ENCODE measurements at places on chromosomes 6 and 20. TPM values are rescaled to one million over a fixed set of nuclear protein-coding genes. Genes with fewer than 3 reads are reported as not detected.
A peak's percentile ranks its signal among the peaks of the same experiment; 100 is the strongest.

DNA sequence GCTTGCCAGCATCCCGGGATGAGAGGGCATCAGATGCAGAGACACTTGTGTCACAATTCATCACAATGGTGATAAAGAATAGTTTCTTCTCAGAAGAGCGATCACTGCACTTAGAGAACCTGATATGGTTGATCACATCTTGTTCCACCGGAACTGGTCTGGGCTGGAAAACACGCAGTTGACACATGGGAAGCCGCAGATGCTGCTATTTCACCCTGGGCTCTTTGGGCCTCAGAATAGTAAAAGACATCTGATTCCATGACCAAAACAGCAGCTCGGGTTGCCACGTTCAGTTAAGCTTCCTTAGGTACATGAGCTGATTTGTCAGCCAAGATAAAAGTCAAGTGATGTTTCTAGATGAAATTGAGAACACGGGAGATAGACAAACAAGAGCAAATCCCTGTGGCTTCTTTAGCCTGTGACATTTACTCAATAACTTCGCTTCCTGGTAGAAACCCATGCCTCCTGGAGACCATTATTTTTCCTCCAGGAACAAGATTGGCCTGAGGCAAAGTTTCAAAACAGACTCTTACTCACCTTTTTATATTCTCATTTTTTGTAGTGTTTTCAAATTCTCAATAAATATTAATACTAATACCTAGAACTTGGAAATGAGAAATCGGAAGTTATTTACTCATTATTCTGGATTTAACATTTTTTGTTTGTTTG lies 59.4 kb downstream of the TRMT6 start:
- peaks cover 5% of the 10 kb centered on the region for H3K27me3 ChIP-seq
- H3K27ac ChIP-seq, result no peak overlapping the region
- no peak for DNase-seq

OTOR gene
- not detected for total RNA-seq

TSPO2 gene
- total RNA-seq, result not detected

DNA sequence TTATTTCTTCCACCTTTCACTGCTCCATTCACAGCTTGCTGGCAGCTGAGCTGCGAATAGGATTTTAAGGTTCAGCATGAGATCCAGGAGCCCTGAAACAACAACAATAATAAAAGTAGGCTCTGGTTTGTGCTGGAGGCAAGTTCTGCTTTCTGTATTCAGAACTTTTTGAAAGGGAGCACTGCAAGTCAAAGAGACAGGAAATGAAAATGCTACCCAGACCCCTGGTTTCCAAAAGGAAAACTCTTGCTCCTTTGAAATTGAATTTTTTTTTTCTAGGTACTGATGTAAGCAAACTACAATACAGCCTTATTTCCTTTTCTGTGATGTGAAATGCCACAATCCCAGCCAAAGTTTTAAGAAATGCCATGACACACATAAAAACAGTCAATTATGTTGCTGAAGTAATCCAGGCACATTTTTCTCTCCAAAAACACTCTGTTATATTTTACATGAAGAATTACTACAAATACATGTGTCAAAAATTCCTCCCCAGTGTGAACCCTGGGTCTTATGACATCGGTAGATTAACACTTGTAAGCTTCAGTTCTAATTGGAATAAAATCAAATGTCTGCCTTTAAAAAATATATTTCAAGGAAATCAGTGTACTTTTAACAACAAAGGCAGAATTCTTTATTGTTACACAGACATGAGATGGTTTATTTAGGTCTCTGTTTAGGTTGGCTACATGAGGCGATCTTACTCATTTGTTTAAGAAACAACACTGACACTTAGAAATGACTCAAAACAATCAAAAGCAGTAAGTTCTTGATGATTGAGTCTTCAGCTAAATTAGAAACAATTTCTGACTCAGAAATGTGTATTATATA lies 656.7 kb downstream of the EPHA7 start:
- no peaks in the 10 kb centered on the region for H3K36me3 ChIP-seq
- H3K27me3 ChIP-seq, result no peaks in the 10 kb centered on the region
- no peak for DNase-seq
- H3K4me3 ChIP-seq, result no peak overlapping the region
- no peaks in the 10 kb centered on the region for H3K4me1 ChIP-seq
- H3K27ac ChIP-seq, result no peak overlapping the region

GRCh38 chr6:169779092-169779815 lies 27.8 kb downstream of the ERMARD start:
- H3K36me3 ChIP-seq, result peaks cover 41% of the 10 kb centered on the region
- H3K4me1 ChIP-seq, result no peaks in the 10 kb centered on the region
- no peak overlapping the region for H3K27ac ChIP-seq
- no peak overlapping the region for H3K4me3 ChIP-seq

DNA sequence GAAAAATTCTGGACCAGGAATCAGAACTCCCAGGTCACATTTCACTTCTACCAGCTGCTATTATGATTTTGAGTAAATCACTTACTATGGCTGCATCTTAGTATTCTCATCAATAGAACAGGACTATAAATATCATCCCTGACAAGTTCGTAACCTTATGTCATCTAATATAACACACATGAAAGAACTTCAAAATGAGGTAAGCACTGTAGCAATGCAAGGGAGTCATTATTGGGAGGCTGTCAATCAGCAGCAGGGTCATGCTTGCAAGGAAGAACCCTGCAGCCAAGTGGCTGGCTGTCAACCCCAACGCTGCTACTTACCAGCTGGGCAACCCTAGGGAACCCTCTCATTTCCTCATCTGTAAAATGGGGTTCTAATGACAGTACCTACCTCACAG lies 123.3 kb upstream of the B3GAT2 start:
- no peak overlapping the region for H3K27ac ChIP-seq
- no peak for DNase-seq
- H3K4me3 ChIP-seq, result no peak overlapping the region
- H3K36me3 ChIP-seq, result no peaks in the 10 kb centered on the region
- peaks cover 16% of the 10 kb centered on the region for H3K4me1 ChIP-seq

GRCh38 chr20:1684872-1685271 lies 27.3 kb upstream of the SIRPG start:
- H3K27ac ChIP-seq, result no peak overlapping the region
- no peaks in the 10 kb centered on the region for H3K36me3 ChIP-seq
- H3K4me3 ChIP-seq, result no peak overlapping the region
- DNase-seq, result no peak

CDK19 gene
- 26.6 TPM for total RNA-seq

- H3K27me3 ChIP-seq, result no peaks in the 10 kb centered on the region
- H3K4me1 ChIP-seq, result no peaks in the 10 kb centered on the region
- no peaks in the 10 kb centered on the region for H3K36me3 ChIP-seq
- no peak for DNase-seq
Measured at GRCh38 chr20:8246716-8247115, 114.7 kb downstream of the PLCB1 start.

GRCh38 chr6:170182781-170183120 lies 108.1 kb downstream of the DLL1 start:
- no peak for DNase-seq
- H3K4me3 ChIP-seq, result no peak overlapping the region
- H3K27me3 ChIP-seq, result no peaks in the 10 kb centered on the region
- H3K36me3 ChIP-seq, result no peaks in the 10 kb centered on the region

DNA sequence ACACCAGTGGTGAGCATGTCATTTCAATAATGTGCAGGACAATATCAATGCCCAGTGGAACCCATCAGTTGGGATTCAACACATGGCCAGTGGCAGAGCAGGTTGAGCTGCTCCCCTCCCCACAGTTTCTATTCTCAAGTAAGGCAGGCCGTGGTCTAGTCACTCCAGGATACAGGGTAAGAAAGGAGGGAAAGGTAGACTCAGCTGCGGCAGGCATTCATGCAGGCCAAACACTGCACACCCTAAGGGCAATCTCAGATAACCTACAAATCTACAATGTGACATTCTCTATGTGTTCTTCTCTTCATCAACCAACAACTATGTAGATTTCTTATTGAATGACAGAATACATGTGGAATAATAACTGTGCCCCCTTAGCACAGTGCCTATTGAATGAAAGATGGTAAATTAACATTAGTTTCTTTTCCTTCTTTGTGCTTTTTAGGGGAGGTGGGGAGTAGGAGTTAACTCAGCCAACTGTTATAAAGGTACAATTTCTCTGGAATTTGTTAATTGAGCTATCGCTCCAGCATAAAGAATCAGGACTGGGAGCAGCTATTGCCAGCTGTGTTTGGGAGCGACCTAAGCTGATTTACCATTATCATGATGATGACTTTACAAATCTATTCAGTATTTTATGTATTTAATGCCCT lies 89.7 kb downstream of the FAM50B start:
- H3K36me3 ChIP-seq, result no peaks in the 10 kb centered on the region
- H3K27me3 ChIP-seq, result peaks cover 4% of the 10 kb centered on the region
- DNase-seq, result no peak
- H3K4me3 ChIP-seq, result no peak overlapping the region
- H3K4me1 ChIP-seq, result no peaks in the 10 kb centered on the region

GRCh38 chr6:36150283-36150682 lies 20.0 kb downstream of the MAPK13 start:
- peaks cover 10% of the 10 kb centered on the region for H3K4me1 ChIP-seq
- no peak for DNase-seq
- H3K27me3 ChIP-seq, result no peaks in the 10 kb centered on the region
- peak overlapping the region; percentile 76 for H3K27ac ChIP-seq
- no peak overlapping the region for H3K4me3 ChIP-seq

- H3K27ac ChIP-seq, result no peak overlapping the region
- H3K36me3 ChIP-seq, result peaks cover 39% of the 10 kb centered on the region
- no peak overlapping the region for H3K4me3 ChIP-seq
Measured at GRCh38 chr20:58984691-58985090, 3.6 kb downstream of the NELFCD start.

GABRR1 gene
- not detected for total RNA-seq

PLEKHG1 gene
- total RNA-seq, result 34.6 TPM

- no peak overlapping the region for H3K27ac ChIP-seq
- no peak for DNase-seq
- H3K36me3 ChIP-seq, result no peaks in the 10 kb centered on the region
- peaks cover 7% of the 10 kb centered on the region for H3K4me1 ChIP-seq
Measured at GRCh38 chr6:30787954-30788353, 43.6 kb upstream of the IER3 start.

SCGN gene
- total RNA-seq, result not detected

ZBTB24 gene
- 8.5 TPM for total RNA-seq

DNA sequence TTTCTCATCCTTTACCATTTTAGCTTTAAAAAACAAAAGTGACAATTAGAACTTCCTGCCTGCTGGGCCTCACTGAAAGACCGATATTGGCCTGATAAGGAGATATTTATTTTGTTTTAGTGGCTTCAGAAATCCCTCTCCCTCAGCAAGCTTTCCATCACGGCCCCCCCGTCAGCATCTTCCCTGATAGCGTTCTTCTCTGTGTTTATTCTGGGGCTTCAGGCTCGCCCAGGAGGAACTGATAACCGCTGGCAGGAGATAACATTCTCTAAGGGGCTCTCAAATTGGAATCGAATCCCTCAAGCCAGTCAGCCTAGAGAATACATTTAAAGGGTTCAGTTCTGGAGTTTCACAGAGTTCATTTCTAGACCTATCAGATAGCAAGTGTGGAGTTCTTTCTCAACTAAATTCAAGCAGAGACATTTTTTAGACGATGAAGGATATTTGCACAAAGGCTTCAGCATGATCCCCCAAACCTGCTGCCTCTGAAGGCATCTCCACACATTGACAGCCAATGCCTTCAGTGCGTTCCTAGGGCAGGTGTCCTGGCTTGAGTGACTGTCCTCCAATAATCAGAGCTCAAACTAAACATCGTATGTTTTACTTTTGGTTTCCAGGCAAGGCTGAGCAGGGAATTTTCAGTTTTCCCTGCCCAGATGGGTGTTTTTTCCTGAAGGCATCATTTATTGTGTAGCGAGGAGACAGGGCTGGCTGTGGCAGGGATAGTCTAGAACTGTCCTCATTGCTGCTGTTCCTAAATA lies 17.0 kb downstream of the PRDM1 start:
- H3K4me3 ChIP-seq, result peak overlapping the region; percentile 51
- H3K4me1 ChIP-seq, result peaks cover 20% of the 10 kb centered on the region
- no peak for DNase-seq
- H3K27ac ChIP-seq, result peak overlapping the region; percentile 55
- peaks cover 30% of the 10 kb centered on the region for H3K36me3 ChIP-seq

GRCh38 chr6:42212442-42212841 lies 5.2 kb downstream of the MRPS10 start:
- DNase-seq, result no peak
- no peaks in the 10 kb centered on the region for H3K27me3 ChIP-seq
- peaks cover 64% of the 10 kb centered on the region for H3K36me3 ChIP-seq
- no peak overlapping the region for H3K4me3 ChIP-seq
- peaks cover 9% of the 10 kb centered on the region for H3K4me1 ChIP-seq

DNA sequence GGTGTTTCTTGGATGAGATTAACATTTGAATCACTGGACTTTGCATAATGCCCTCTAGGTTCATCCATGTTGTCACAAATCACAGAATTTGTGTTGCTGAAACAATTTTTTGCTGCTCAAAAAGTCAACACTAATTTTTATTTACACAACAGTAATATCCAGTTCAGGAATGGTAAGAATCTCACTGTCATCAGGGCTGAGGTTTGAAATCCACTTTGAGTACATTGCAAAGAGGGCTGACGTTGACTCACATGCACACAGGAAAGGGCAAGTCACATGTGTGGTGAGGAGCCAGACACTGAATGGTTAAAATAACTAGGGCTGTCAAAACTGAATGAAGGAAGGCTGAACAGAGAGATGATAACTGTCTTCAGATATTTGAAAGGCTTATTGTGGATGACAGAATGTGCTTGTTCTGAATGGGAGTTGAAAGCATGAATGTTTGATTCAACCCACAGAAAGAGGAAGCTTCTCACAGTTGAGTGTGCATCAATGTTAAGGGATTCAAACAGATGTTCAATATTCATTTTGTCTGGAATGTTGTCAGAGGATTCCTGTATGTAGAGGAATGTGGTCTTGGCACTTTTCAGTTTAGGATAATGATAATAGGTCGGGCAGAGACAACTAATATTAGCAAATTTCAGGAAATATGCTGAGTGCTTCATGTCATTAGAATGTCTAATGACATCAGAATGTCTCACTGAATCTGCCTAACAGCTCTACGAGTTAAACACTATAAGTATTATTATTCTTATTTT lies 3.6 kb upstream of the ADGRG6 start:
- H3K27ac ChIP-seq, result no peak overlapping the region
- DNase-seq, result no peak
- no peak overlapping the region for H3K4me3 ChIP-seq
- H3K27me3 ChIP-seq, result no peaks in the 10 kb centered on the region
- no peaks in the 10 kb centered on the region for H3K4me1 ChIP-seq

- no peak overlapping the region for H3K4me3 ChIP-seq
- no peak overlapping the region for H3K27ac ChIP-seq
- no peak for DNase-seq
- no peaks in the 10 kb centered on the region for H3K36me3 ChIP-seq
- no peaks in the 10 kb centered on the region for H3K27me3 ChIP-seq
- H3K4me1 ChIP-seq, result no peaks in the 10 kb centered on the region
Measured at GRCh38 chr6:115832786-115833185, 227.9 kb downstream of the FRK start.

CAGE1 gene
- total RNA-seq, result not detected

- no peaks in the 10 kb centered on the region for H3K27me3 ChIP-seq
- peaks cover 18% of the 10 kb centered on the region for H3K4me1 ChIP-seq
- H3K36me3 ChIP-seq, result no peaks in the 10 kb centered on the region
- H3K4me3 ChIP-seq, result no peak overlapping the region
- no peak overlapping the region for H3K27ac ChIP-seq
- DNase-seq, result peak; percentile 80
Measured at GRCh38 chr6:105794239-105794638, 291.9 kb upstream of the PRDM1 start.

- peaks cover 30% of the 10 kb centered on the region for H3K4me1 ChIP-seq
- peak; percentile 81 for DNase-seq
- H3K4me3 ChIP-seq, result peak overlapping the region; percentile 73
- peak overlapping the region; percentile 91 for H3K27ac ChIP-seq
Measured at GRCh38 chr20:62066339-62066982, 780 bp upstream of the TAF4 start.

Data from upper lobe of right lung (tissue), 1 donor.